Activated T-cell treated with anti-CD3 and anti-CD28 coated beads for 48 hours (primary cell): ENCODE measurements at places on chromosomes 13 and 19.

DNA sequence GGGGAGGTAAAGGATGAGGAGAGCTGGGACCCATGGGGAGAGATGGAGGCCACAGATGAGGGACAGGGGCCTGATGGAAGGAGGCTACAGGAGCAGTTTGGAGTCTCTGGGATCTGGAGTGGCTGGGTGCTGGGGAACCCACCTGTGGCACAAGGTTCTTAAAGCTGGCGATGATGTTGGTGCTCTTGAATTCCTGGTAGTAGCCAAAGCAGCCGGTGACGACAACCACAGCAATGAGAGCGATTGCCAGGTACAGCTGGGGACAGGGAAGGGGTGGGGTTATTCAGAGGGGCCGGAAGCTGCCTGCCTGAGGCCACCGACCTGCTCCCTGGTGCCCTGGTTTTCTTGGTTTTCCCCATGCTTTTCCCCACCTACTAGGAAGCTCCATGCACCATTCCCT lies 2.8 kb downstream of the ATP4A start:
- no peak for DNase-seq

DNA sequence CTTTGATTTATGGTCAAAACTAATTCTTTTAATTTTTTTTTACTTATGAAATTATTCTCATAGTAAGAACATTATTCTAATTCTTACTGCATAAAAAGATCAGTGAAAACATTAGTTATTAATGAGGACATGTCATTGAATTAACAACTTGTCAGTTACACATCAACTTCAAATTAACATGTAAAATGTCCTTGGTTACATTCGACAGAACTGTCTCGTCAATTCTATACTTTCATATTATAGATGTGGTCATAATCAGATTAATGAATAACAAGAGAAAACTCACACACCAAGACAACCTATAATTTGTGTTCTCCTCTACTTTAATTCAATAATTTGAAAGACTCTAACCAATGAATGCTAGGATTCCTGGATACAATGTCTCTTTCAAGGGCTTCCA lies 66.7 kb downstream of the KATNAL1 start:
- no peak for DNase-seq

DNA sequence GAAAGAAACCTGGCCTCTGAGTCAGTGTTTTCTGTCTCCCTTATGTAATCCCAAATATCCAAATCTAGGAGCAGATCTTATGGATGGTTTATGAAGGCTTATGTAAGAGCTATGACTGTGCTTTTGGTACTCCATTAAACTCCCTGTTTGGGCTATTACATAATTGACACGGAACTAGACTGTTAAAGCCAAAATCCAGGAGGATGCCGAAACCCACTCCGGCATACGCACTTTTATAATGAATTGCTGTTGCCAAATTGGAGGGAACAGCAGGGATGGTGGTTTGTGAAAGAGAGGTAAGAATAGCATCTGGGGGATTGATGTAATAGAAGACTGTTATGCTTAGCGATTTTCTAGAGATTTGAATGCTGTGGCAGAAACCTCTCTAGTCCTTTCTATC lies 2.0 kb downstream of the MTUS2 start:
- DNase-seq, result no peak

DNA sequence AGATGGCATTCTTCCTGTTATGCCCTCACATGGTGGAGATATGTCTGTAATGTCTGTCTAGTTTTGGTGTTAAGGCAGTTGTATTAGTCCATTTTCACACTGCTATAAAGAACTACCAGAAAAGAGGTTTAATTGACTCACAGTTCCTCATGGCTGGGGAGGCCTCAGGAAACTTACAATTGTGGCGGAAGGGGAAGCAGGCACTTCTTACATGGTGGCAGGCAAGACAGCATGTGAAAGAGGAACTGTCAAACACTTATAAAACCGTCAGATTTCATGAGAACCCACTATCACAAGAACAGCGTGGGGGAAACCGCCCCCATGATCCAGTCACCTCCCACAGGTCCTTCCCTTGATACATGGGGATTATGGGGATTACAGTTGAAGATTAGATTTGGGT lies 3.2 kb downstream of the ZNF441 start:
- DNase-seq, result no peak

GRCh38 chr13:62931853-62932252 lies 1516.2 kb upstream of the PCDH20 start:
- DNase-seq, result no peak

DNA sequence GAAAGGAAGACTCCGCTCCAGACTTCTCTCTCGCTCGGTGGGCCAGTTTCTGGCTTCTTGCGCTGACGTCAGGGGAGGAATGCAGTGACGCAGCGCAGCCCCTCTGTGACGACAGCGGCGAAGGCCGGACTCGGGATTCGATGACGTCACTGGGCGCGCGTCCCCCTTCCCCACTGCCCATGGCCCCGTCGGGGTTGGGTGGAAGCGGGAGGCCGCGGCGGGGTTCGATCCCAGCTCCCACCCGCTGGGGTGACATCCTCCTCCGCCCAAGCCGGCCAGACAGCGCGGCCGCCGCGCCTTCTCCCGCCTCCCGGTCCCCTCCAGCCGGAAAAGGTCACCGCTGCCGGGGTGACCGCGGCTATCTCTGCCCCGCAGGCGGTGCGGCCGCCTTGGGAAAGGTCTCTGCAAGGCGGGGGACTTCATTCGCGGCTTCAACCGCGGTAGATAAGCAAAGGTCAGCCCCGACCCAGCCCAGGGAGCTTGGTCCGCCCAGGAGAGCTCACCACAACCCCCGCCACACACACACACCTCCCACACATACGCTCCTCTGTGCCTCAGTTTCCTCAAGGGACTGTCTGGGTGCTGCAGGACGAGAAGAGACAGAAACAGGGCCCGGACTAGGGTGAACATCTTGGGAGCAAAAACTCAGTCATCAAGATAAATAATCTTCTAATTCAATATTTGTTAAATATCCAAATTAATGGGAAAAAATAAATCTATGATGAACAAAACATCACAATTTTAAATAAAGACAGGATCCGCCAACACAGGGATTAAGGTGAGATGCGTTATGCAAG lies 844 bp upstream of the RFX1 start:
- no peak for DNase-seq

DNA sequence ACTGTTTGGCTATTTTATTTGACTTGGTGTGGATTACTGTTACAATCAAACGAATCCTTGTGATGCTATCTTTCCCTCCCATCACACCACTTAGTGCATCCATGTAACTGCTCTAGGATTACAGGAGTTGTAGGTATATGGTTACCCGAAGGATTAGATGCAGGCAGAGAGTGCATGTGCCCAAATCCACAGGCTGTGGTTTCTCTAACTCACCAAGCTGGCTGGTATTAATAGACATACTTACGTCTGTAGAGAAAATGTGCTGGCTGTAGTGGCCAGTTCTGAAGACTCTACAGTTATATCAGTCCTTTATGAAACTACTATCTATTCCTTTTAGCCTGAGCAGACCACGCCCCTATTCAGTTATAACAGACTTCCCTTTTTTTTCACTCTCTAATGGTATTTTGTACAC lies 1.1 kb upstream of the HMGB1 start:
- no peak for DNase-seq

DNA sequence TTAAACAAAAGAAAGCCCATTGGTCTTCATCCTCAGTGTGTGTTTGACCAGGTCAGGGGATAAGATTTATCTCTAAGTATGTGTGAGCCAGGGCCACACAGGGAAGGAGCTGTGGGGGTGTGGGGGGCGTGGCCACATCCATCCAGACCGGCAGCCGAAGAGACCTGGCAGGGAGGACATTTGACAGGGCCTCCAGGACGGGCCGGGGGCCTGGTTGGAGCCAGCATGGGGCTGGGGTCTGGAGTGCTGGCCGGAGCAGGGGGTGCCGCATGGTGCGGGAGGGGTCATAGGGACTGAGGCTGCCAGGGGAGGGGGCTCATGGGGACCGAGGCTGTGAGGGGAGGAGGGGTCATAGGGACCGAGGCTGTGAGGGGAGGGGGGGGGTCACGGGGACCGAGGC lies 20.4 kb upstream of the GNA15 start:
- DNase-seq, result no peak

DNA sequence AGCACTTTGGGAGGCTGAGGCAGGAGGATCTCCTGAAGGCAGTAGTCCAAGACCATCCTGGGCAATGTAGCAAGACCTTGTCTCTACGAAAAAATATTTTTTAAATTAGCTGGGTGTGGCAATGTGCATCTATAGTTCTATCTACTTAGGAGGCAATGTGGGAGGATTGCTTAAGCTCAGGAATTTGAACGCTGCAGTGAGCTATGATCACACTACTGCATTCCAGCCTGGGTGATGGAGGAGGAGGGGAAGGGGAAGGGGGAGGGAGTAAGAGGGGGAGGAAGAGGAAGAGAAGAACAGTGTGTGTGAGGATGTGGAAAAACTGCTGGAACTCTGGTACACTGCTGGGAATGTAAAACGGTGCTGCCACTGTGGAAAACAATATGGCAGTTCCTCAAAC lies 9.2 kb upstream of the CLIP3 start:
- DNase-seq, result no peak
